Pons (tissue), 1 donor: ENCODE measurements at places on chromosomes 4 and X.

DNA sequence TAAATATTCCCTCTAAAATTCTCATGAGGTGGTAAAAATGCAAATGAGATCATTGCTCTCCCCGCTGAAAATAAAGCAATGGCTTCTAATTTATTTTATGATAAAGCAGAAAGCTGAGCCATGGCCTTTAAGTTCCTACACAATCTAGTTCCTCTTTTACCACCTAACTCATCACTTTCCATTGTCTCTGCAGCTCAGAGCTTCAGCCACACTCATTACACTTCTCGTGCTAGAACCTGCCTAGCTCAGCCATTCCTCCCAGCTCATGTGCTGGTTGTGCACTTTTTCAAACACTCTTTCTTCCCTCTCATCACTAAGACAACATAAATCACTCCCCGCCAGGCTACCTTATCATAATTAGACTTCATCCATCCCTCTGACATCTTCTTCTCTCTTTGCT is 1112.1 kb upstream of the PRKX start:
- DNase-seq, result peak; percentile 20

GRCh38 chrX:84735025-84735424 is 232.8 kb upstream of the HDX start:
- no peak for DNase-seq

DNA sequence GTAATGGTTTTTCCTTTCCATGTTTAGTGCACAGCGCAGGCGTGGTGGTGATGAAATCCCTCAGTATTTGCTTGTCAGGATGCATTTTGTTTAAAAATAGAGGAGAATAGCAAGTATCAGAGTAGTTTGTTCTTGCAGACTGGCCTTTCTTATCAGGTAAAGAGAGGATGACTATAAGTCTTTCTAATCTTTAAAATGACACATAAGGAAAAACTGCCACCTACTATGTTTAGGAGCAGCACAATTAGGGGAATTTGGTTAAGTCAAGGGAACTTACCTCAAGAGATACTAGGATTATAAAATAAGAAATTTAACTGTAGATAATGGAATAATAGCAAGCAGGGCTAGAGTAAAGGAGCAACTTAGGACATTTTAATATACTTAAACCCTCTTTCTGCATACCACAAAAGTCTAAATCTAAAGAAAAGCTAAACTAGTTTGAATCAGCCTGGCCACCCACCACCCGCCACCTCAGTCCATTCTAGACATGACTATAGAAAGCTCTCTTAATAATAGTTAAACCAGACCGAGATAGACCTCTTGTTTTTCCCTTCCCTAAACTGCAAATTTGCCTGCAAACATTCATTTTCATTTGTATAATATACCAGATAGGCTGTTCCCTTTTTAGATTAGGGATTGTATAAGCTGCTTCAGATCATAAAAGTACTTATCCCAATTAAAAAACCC is 62.0 kb downstream of the APOOL start:
- DNase-seq, result no peak

DNA sequence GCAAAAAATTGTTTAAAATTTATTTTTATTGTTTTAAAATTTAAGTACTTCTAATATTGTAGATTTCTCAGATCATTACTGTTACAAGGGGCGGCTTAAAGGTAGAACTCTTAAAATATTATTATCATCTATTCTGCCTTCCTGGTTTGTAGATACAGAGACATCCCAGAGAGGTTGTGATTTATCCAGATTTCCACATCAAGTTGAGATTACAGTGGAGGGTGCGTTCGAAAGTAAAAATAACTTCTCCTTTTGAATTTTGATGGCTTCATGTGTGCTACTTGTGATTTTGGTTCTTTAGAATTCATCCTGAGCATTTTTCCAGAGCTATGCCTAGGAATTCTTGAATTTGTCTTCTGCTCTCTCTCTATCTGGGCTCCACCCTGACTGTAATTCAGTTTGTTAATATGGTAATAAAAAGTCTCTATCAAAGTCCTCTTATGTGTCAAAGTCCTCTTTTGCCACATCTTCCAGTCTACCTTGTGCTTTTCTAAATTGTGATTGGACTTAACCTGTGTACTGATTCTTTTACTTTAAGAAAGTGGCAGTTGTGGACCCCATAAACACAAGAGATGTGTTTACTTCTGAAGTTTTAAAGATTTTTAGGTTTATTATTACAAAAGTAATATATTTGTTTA is 37.2 kb downstream of the CLCN3 start:
- peak; percentile 26 for DNase-seq

DNA sequence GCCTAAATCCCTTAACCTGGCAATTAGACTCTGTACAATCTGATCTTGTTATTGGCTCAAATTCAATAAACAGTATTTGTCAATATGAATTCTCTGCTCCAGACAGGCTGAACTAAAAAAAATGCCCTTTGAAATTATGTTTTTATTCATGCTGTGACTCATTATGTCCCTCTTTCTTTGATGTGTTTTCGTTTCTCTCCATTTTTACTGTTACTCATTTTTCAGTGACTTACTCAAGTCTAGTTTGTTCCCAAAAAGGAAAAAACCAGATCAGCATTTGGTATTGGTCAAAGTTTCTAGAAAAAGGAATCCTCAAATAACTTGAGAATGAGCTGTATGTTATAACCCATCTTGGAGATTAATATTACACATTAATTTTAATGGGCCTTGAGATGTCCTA is 40.4 kb downstream of the UNC5C start:
- DNase-seq, result no peak

DNA sequence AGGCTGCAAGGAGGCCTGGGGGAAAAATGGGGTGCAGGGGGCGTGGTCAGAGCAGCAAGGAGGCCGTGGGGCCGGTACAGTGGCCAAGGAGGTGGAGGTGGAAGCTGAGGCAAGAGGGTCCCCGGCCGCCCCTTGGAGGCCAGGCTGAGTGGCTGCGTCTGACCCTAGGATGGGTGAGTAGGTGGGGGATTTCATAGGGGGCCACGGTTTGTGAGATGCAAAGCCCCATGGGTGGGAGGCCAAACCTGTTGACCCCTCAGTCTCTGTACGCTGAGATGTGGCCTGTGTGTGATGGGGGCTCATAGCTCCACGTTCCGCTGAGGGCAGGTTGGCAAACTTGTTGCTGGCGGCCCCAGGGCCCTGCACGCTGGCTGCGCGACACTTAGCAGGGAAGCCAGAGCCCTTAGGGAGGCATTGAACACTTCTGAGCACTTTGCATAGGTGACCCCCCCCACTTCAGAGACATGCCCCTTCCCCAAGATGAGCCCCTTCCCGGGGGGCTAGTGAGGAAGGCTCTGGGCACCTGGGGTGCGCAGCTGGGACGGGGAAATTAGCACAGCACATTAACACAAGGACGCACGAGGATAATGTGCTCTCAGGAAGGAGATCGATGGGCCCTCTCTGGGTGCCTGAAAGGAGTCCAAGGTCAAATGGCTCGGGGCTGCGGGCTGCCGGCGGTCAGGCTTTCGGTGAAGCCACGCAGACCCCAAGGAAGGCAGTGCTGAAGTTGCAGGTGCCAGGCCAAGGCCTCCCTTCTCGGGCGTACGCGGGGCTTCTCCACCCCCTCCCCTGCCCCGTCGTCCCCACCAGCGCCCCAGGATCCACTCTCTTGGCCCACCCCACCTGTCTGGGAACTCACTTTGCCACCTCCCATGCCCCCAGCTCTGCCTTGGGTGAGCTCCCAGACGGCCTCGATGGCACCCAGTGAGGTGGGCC is 107.4 kb downstream of the HMX1 start:
- DNase-seq, result no peak

DNA sequence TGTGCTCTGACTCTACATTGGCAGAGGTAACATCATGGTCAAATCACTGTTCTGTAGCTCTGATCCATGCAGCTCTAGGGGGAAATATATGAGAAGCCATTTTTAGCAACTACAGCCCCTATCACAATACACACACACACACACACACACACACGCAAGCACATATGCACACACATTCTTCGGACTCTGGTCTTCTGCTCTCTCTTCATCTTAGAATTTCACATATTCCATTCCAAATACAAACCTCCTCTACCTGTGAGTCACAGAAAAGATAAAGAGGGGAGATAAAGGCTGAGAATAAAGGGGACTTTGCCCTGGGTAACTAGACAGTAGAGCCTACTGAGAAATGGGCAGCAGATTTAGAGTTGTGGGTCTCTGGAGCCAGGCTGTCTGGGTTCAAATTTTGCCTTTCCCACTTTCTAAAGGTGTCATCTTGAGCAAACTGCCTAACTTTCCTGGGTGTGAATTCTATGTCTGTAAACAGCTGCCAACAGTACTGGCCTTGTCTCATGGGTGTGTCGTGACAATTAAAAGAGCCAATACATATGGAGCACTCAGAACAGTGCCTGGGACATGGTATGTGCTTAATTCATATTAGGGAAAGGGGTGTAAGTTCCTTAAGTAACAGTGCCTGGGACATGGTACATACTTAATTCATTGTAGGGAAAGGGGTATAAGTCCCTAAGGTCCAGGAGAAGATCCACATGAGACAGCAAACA is 11.6 kb upstream of the RASL11B start:
- DNase-seq, result no peak

DNA sequence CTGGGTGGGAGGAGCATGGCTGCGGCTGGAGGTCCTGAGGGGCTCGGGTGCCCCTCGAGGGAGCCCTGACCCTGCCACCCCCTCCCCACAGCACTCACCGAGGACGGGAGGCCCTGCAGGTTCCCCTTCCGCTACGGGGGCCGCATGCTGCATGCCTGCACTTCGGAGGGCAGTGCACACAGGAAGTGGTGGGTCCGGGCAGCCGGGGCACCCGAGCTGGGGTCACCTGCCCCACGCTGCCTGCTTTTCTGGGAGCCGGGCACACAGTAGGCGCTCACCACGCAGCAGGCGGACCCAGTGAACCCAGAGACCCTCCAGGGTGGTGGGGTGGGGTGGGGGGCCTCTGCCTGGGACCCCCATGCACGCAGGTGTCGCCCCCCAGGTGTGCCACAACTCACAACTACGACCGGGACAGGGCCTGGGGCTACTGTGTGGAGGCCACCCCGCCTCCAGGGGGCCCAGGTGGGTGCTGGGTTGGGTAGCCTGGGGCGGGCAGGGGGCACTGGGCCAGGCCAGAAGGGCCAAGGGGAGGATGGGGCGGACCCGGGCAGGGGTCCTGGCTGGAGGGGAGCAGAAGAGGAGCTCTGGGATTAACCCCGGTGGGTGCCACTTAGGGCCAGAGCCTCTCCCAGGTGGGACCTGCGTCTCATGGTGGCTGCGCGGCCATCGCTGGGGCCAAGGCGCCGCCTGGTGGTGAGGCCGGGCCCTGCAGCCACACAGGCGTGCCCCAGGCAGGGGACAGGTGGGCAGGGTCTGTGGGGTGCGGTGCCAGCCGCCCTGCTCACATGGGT is 1.4 kb downstream of the HGFAC start:
- DNase-seq, result no peak

DNA sequence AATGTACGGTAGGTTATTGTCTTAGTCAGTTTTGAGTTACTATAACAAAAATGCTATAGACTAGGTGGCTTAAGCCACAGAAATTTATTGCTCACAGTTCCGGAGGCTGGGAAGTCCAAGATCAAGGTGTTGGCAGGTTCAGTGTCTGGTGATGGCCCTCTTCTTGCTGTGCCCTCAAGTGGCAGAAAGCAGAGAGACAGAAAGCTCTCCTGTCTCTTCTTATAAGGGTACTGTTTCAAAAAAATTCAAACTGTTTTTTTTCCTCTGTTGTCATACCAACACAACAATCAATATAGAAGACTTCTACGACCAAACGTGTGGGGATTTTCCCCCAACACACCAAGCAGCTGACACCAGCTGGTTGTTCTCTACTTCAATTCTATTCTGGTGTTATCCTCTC is 53.4 kb downstream of the ADGRG4 start:
- no peak for DNase-seq

- DNase-seq, result no peak
Measured at GRCh38 chr4:74738464-74739143, 55.7 kb downstream of the BTC start.

- no peak for DNase-seq
Measured at GRCh38 chrX:154525606-154526490, 9.8 kb upstream of the FAM3A start.

DNA sequence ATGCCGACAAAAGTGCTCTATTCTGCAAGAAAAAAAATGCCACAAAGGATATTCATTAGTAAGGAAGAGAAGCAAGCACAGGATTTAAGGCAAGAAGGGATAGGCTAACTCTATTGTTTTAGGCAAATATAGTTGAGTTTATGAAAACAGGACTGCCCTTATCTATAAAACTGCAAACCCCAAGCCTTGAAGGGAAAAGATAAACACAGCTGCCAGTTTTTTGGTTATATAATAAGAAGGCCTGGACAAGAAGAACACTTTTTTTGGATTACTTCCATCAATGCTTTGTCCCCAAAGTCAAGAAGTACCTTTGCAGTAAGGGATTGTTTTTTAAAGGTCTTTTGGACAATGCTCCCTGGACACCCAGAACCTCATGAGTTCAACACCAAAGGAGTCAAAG is 45.4 kb upstream of the WWC2 start:
- DNase-seq, result no peak

DNA sequence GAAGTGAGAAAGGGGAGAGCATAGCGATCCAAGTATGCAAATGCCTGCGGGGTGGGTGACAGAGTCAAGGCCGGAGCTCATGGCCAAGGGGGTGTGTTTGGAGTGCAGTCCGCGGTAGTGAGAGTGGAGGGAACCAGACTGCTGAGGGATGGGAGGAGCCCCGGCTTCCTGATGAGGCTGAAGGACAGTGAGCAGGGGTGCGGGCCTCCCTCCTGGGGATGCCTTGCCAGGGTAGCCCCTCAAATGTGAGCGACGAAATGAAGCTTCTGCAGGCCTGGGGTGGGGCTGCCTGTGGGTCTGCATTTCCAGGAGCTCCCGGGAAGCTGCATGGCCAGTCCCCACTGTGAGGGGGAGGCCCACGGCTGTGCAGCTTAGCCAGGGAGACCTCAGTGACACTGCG is 45.0 kb downstream of the PSAPL1 start:
- DNase-seq, result no peak

DNA sequence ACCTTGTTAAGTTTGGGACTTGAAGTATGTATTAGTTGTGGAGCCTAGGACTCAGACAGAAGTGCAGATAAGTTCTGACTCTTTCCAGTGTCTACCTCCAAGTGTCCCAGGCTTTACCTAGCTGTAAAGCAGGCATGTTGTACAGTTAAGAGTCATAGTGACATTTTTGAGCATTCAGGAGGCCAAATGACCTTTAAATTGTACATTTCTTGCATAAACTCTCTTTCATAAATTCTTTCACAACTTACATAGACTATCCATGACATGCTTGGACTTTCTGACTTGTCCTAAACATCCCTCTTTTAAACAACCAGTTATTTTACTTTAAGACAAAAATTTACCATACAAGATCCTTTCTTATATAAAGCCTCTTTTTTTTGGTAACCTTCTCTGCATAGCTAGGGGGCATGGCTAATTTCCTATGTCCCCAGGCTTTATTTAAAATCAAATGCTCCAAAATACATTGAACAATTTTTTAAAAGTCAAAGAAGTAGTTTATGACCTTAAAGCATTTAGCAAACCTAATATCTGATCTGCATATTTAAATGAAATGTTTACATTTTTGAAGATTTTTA is 40.1 kb upstream of the UGT8 start:
- DNase-seq, result no peak

GRCh38 chr4:185138161-185138560 is 4.9 kb upstream of the SLC25A4 start:
- no peak for DNase-seq

GRCh38 chrX:44042751-44043150 is 69.6 kb upstream of the NDP start:
- DNase-seq, result no peak
